ENCODE measurements at places on chromosomes 11 and 22. TPM values are rescaled to one million over a fixed set of nuclear protein-coding genes. Genes with fewer than 3 reads are reported as not detected.

DNA sequence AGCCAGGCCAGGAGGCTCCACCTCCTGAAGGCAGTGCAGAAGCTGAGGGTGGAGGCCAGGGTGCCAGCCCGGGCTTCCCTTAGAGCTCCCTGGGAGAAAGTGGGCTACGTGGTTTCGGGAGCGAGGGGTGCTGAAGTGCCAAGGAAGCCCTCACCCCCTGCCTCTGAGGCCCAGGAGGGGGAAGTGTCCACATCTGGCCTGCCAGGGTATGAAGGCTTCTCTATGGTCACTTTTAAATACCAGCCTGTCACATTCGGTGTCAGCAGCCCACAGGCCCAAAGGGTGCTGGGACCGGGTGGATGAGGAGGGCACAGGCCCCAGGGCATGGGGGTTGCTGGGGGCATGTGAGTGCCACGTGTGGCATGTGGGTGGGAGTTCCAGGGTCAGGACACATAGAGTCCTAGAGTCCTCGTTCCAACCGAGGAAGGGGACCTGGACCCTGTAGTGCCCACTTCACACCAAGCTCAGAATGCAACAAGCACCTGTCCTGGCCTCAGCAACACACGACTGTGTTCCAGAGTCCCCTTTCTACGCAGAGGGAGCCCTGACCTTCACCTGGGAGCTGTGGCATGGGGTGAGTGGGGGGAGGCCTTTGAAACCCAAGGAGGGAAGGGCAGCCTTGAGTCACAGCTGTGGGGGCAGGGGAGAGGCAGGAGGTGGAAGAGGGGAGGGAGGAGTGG lies 1.7 kb downstream of the SHISA8 start:
- no peaks in the 10 kb centered on the region for H3K36me3 ChIP-seq
- peaks cover 33% of the 10 kb centered on the region for H3K4me1 ChIP-seq
- no peak overlapping the region for H3K27ac ChIP-seq
- DNase-seq, result no peak

DNA sequence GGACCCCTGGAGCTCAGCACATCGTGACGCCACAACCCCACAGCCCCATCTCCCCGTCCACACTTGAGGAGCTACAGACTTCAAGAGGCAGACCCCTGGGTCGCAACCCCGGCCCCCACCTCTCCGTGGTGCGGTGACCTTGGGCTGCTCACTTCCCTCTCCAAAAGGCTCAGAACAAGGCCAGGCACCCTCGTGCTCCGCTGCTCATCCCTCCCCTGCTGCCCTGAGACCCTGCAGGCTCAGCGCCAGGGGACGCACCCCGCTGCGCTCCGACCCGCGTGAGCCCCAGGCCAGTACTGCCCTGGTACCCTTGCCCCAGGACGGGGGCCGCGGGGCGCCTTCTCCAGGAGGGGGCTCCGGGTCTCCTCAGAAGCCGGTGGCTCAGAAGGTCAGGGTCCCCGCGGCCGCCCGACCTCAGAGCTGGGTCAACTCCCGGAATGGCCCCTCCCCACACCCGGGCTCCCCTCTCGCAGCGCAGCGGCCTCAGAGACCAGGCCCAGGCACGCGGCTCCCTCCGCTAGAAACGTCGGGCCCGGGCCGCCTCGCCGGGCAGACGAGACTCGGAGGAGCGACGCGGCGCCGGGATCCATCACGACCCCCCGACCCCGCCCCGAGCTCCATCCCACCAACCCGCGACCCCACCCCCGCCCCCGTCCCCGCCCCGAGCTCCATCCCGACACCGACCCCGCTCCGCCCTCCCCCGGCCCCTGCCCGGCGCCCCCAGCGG lies 563 bp downstream of the GATD1 start:
- H3K4me3 ChIP-seq, result peak overlapping the region; percentile 51
- H3K27ac ChIP-seq, result peak overlapping the region; percentile 54
- no peaks in the 10 kb centered on the region for H3K27me3 ChIP-seq
- DNase-seq, result no peak
- H3K36me3 ChIP-seq, result no peaks in the 10 kb centered on the region

NOX4 gene
- not detected for total RNA-seq

DNA sequence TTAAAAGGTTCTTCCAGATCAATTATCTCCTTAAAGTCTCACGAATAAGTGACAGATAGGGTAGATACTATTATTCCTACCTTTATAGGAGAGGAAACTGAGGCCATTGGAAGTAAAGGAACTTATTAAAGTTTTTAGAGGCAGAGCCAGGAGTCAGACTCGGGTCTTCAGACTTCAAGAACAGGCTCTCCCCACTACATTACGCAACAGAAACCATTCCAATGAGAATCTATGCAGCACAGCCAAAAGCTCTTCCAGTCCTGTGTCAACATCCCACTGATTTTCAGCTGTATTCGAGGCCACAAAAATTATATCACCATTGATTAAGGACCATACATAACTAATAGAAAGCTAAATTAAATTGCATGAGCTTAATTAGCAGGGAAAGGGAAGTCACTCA lies 77.4 kb downstream of the RELT start:
- no peaks in the 10 kb centered on the region for H3K27me3 ChIP-seq
- DNase-seq, result no peak
- H3K4me3 ChIP-seq, result no peak overlapping the region
- no peaks in the 10 kb centered on the region for H3K4me1 ChIP-seq
- no peak overlapping the region for H3K27ac ChIP-seq
- no peaks in the 10 kb centered on the region for H3K36me3 ChIP-seq

KCNQ1OT1 gene
- total RNA-seq, result 0.20 TPM

OR51B5 gene
- total RNA-seq, result not detected

DGAT2 gene
- total RNA-seq, result 5.5 TPM

MRGPRX4 gene
- total RNA-seq, result not detected

DNA sequence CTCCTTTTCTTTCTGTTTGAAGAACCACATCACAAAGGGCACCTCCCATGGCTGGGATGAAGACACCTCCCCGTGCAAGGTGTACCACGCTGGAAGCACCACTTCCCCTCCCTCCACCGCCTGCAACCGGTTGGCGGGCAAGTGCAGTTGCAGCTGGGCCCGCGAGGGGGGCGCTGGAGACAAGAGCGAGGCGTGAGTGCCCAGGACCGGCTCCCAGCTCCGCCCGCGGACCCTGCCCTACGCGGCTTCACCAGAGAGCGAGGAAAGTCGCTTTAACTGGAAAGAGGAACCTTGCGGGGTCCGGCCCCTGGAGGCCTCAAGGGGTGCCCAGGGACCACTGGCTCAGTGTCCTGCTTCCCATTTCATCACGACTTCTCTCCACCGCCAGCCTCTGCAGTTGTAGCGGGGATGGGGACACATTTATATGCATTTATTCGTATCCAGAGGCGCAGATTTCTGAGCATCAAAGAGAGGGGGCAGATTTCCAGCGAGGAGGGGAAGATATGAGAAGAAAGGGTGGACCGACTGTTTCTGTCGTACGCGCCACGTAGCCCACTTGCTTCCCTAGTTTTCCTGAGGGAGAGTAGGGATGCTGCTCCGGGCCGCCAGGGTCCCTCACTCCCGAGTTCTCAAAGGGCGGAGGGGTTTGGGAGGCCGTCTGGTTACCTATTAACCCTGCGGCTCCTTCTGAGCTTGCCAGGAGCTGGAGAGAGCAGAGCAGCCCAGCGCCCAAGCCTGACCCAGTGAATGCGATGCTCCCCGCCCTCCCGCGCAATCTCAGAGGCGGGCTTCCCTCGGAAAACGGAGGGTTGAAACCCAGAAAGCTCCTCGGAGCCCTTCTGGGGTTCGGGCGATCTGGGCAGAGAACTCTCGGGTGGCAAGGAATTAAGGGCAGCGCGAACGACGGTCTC lies 3.5 kb downstream of the ESAM start:
- DNase-seq, result peak; percentile 74
- no peak overlapping the region for H3K27ac ChIP-seq
- H3K4me3 ChIP-seq, result peak overlapping the region; percentile 8
- peaks cover 31% of the 10 kb centered on the region for H3K4me1 ChIP-seq
